Stimulated activated naive CD8-positive, alpha-beta T cell treated with anti-CD3 and anti-CD28 coated beads, Interleukin-15, amount 100 ng/mL, for 72 hours (primary cell): ENCODE measurements at places on chromosomes 12 and 14.

GRCh38 chr12:41221491-41221890, 33.4 kb downstream of the PDZRN4 start:
- DNase-seq = no peak

DNA sequence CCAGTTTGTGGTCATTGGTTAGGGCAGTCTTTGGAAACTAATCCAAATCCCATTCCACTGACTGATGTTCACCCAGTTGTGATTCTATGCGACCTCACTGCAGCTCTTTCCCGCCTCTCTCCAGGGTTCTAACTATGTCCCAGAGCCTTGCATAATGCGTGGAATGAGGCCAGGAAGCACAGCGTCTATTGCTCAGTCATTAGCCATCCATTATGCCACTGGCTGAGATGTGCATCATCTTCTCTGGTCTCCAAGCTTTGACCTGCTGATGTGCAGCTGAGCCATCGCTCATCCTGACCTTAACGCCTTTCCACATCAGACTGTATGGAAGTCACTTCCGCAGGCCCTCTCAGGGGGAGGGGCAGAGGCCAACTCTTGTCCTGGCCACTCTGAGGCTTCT, 115.4 kb upstream of the VRK1 start:
- DNase-seq = no peak

DNA sequence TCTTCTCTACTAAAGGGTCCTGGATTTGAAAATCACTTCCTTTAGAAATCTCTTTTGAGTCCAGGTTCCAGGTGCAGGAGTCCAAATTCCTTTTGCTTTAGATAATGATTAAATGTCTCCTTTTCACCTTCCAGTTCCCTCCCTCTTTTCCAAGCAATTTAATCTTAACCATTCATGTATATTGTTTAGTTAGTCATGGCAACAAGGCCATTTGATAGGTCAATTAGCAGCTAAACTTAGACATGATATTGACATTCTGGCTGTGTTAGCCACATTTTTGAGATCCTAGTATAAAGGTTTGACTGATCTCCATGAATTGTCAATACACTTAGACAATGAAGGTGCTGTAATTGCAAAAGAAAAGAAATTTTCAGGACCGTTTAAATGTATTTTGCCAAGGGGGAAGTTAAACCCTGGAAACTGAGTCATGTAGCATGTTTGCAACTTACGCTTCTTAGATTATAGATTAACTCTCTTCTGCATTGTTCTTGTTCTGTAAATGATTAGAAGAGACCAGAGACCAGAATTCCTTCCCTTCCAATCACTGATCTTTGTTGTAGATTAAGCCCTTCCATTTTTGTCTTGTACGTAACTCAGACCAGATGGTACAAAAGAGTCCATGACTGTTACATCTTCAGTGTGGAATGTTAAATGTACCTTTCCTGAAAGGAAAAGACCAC, 12.4 kb upstream of the C12orf75 start:
- no peak for DNase-seq

- no peak for DNase-seq
Observed at GRCh38 chr12:45314770-45315169, 98.9 kb downstream of the ANO6 start.

- DNase-seq = no peak
Observed at GRCh38 chr12:116528065-116528464, 31.1 kb upstream of the MAP1LC3B2 start.

- DNase-seq = no peak
Observed at GRCh38 chr12:20631711-20632110, 63.4 kb upstream of the SLCO1C1 start.

DNA sequence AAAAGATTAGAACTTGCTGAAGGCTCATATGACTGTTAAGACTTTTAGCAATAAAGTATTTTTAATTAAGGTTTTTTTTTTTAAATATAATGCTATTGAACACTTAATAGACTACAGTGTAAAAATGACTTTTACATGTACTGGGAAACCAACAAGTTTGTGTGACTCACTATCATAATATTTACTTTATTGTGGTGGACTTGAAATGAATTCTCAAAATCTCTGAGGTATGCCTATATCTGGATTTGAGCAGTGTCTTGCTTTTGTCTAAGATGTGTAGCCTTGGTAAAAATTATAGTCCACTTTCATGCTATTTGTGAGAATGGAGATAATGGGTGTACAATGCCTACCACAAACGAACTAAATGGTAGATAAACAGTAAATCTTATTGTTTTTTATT, 33.9 kb upstream of the NAV3 start:
- no peak for DNase-seq

GRCh38 chr12:197911-198695, 15.9 kb downstream of the SLC6A12 start:
- no peak for DNase-seq

DNA sequence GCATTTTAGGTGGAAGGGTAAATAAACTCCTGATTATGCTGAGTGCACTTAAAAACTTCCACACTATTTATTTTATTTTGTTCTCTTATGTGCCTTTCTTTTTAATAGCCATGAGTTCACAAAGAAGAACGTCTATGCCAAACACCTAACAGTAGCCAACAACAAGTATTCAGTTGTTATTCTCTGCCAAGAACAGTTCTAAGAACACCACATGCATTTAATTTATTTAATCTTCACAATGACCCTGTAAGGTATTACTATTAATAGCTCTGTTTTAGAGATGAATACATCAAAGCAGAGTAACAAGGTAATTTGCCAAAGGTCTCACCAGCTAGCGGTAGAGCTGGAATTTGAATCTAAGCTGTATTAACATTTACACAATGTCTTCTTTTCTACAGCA, 240.1 kb downstream of the ALG10B start:
- no peak for DNase-seq

- DNase-seq = no peak
Observed at GRCh38 chr12:47616440-47616839, 89.4 kb downstream of the RPAP3 start.

- DNase-seq = no peak
Observed at GRCh38 chr14:105126981-105127329, 41.6 kb downstream of the JAG2 start.

DNA sequence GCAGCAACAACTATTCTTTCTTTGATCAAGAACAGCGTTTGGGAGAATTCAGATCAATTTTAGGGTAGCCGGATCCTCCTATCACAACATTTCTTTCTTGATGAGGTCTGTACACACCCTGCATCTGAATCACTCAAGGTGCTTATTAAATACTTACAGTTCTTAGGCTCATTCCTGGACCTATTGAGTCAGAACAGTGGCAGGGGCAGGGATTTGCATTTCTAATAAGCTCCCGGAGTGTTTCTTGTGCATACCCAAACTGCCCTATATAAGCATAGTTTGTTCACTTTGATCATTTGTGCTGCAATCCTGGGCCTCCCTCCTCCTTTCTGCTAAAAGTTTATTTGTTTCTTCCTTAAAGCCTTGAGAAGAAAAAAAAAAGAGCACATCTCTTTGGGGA, 80.5 kb upstream of the RPH3A start:
- DNase-seq = no peak

- no peak for DNase-seq
Observed at GRCh38 chr14:74616996-74617700, 5.1 kb upstream of the LTBP2 start.

DNA sequence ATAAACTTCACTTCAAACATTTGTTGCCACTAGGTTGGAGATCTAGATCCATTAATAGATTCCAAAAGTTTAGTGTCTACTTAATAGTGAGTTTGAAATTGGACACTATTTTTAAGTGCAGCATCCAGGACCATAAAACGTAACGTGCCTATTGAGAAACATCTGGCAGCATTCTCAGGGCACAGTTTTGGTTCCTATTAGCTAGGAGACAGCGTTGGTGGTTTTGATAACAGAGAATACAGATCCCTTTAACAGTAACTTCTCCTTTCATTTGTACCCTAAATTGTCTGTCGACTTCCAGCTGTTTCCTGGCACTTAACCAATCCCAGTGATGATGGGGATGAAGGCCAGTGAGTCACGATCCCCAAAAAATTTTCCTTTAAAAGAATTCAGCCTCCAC, 25.8 kb downstream of the KCNK10 start:
- DNase-seq = no peak

DNA sequence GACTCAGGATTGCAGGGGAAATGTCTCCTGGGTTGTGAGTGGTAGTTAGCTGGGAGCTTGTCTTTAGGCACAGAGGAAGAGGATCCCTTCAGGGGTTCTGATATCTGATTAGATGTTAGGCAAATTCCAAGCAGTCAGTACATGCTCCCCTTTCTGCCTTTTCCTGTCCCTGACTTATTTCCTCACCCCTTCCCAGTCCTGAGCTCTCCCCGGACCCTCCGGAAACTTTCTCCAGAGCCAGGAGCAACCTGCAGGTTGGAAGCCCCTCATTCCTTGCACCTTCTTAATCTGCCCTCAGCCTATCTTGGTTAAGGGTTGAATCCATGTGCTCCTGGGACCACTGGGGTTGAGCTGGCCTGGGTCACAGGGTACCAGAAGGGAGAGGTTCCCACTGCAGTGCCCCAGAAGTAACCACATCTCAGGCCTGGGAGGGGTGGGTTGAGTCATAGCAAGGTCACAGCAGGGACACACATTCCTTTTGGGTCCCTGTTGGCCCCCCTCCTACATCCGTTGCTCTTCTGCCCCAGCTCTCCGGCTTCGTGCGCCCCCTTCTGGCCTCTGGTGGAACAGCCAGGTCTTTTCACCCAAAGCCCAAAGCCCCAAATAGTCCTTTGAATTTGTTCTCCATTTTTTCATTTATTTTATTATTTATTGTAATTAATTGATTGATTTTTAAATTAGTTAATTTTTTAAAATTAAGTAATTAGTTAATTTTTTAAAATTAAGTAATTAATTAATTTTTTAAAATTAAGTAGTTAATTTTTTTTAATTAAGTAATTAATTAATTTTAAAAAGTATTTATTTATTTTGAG, 1.8 kb downstream of the IGFBP6 start:
- DNase-seq = peak; percentile 88

DNA sequence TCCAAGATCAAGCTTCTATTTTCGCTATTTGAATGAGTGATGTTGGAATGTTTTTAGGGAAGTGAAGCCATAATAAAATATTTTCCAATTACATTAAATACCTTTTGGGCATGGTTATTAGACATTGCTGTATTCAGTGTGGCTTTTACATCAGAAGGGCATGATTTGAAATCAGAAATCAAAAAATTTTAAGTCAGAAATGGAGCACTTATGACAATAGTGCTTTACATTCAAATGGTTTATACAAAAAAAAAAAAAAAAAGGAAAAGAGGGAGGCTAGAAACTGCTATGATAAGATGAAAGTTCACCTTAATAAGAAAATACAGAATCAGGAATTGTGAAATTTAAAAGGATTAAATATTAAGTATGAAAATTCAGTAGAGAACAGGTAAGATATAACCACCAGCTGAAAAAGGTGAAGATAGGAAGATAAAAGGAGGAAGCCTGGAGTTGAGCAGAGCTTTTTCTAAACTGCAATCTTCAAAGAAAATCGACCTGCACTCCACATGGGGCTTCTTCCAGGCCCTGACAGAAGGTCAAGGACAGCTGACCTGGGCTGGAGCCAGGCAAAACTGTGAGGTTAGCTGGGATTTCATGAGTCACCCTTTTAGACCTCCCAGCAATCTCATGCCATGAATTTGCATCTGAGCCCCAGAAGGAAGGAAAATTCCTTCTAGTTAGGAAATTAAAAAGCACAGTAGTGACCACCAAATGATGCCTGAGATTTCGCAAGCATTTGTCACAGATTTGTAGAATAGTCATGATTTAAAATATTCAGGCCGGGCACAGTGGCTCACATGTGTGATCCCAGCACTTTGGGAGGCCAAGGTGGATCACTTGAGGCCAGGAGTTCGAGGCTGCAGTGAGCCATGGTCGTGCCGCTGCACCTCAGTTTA, 23.4 kb upstream of the BMP4 start:
- DNase-seq = no peak

GRCh38 chr12:111438481-111438880, 32.8 kb downstream of the SH2B3 start:
- DNase-seq = peak; percentile 62

GRCh38 chr12:25286837-25287236, 36.1 kb upstream of the KRAS start:
- DNase-seq = no peak

GRCh38 chr12:104672501-104673265, 215.9 kb downstream of the CHST11 start:
- no peak for DNase-seq

- no peak for DNase-seq
Observed at GRCh38 chr14:45060551-45060950, 23.4 kb upstream of the PRPF39 start.

- DNase-seq = no peak
Observed at GRCh38 chr14:67392800-67393199, 19.2 kb downstream of the PLEK2 start.

DNA sequence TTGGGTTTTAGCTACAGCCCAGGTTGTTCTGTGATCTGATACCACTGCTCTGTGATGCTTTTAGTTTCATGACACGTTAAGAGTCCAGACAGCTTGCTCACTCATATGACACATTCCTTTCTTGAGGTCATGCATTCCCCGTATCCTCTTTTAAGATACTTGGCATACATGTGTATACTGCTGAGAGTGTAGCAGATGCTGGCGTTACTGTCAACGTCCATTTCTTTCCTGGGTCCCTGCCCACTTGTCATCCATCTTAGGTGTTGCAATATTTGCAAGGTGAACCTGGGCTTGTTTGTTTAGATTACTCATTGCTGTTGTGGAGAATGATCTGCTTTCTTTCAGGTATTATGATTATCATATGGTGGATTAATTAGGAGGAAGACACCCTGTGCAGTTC, 9.1 kb upstream of the EMP1 start:
- DNase-seq = no peak

DNA sequence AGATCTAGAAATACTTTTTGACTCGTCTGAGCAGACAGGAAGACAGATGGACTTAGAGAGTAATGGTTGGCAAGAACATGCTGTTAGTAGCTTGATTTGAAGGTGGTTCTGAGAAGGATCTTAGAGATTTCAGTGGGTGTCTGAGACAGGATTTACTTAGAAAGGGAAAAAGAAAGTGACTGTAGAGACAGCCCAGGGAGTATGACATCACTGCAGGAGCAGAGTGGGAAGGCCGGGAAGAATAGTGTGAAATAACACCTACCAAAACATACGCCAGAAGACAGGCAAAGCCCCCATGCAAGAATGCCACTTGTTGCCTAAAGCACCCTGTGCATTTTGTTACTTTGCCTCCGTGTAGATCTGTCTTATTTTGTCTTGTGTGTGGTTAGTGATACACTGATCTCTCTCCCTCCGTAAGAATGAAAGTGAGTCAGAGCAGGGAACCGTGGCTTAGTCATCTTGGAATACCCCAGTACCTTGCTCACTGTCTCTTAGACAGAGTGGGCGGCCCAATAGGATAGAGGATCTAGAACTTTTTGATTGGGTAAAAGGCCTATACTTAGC, 161.3 kb upstream of the IFNG-AS1 start:
- peak; percentile 2 for DNase-seq

- no peak for DNase-seq
Observed at GRCh38 chr12:124517260-124518050, 50.0 kb downstream of the NCOR2 start.
